Activated effector memory CD4-positive, alpha-beta T cell treated with Interleukin-2 at 50 U/mL for 16 hours (primary cell): ENCODE measurements at places on chromosomes 2 and 18.

GRCh38 chr2:216069028-216069427 is 12.6 kb downstream of the PECR start:
- no peak for DNase-seq

DNA sequence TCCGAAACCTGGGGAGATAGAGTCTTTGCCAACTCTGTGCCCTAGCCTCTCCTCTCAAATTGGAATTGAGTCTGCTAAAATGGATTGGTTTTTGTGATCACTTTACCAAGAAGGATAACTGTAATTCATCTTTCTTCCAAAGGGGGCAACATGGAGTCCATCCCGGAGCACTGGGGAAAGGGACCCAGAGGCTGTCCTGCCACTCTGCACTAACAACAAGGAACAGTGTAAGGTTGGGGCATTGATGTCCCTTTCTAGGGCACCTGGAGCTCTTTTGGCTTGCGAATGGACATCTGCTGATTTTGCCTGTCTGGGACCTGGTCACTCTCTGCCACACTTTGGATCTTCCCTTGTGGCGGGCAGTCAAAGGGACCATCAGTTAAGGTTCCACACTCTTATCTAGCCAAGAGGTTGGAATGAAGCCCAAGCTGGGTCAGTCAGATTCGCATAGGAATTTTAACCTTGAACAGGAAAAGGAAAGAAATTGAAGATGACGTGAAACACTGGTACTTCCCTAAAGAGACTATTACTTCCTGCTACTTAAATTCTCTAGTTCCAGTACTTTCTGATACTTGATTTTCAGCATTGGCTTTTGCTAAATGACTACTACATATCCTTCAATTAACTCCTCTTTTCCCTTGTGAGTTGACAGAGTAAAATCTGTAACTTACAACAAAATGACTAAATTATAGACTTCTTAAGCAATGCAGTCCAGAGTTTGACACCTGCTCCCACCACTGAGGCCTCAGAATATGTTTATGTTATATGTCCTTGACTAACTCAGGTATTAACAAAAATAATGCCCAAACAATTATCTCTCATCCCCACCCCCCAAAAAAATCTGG is 64.7 kb upstream of the KLF7 start:
- DNase-seq = no peak

DNA sequence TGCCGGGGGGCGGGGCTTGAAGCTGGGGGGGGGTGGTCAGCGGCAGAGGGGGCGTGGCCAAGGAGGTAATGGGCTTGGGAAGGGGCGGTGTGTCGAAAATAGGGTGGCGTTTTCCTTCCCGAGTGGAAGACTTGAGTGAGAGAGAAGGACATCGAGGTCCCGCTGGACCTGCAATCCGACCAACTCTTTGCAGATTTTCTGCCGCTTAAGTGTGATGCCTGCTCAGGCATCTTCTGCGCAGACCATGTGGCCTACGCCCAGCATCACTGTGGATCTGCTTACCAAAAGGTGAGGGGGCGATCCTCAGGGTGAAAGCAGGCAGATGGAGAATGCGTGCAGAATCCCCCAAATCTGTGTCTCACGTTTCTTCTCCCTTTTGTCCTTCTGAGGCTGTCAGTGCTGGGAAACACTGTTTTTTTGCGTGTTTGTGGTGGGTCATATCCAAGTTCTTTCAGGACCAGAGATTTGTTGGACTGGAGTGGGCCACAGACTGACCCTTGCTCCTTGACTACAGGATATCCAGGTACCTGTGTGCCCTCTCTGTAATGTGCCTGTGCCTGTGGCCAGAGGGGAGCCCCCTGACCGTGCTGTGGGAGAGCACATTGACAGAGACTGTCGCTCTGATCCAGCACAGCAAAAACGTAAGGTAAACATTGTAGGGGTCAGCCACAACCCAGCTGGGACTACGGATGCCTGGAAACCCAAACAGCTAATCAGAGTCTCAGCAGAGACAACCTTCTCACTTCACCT is 727 bp downstream of the ZFAND2B start:
- no peak for DNase-seq

DNA sequence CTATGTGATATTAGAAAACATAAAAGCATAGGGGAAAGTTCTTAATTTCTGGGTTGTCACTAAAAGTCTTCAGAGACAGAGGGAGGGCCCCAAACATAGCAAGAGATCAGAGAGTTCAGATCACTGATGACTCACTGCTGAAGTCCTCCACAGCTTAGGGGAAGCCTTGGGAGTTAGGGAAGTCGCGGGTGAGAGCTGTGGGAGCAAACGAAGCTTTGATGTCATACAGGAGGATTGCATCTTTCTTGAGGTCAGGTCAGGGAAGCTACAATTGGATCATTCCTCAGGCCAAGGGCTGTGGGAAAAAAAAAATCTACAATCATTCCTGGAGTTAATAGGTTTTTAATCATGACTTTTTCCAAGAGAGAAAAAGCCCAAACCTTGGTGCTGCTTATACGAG is 96.2 kb downstream of the COPS8 start:
- no peak for DNase-seq

- DNase-seq = no peak
These were observed 20.3 kb downstream of the HPCAL1 start for GRCh38 chr2:10322973-10323372.

- DNase-seq = no peak
These were observed 6.6 kb downstream of the MAPRE2 start for GRCh38 chr18:35047697-35048292.

DNA sequence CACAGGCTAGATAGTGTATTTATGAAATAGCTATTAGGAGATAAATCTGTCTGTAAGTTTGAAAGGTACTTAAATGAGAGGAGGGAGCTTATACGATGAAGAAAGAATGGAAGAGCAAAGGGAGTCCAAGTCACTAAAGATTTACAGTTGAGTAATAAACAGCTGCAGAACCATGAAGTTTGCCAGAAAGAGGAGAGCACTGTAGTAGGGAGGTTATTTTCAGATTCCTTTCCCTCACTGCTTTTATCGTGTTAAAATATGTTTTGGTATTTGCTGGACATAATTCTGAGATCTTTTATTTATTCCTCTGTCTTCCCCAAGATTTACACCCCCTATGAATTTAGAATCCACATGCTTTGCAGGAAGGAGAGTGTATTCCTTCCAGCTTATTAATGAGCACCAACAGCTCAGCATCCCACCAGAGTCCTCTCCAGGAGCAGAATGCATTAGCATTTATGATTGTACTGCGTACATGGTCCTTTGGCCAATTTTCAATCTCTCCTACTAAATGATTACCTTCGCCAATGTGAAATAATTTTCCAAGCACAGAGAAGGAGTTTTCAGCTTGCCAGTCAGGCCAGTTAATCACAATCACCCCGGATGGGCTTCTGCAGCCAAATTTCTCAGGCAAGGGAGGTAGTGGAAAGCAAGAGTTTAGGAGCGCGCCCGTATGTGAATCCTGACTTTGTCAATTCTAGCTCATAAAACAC is 297.0 kb downstream of the NBAS start:
- DNase-seq = no peak
